CD4-positive, alpha-beta T cell (primary cell): ENCODE measurements at places on chromosomes 6 and 20. TPM values are rescaled to one million over a fixed set of nuclear protein-coding genes. Genes with fewer than 3 reads are reported as not detected.

Gene ARMC2
- 5.7 TPM for total RNA-seq

Gene IRF4
- 20.8 TPM for total RNA-seq

Gene PLCB4
- total RNA-seq = not detected

Gene SMLR1
- not detected for total RNA-seq

Gene RFX6
- not detected for total RNA-seq

Gene RPL10A
- total RNA-seq = 2,464 TPM

Gene SPATS1
- not detected for total RNA-seq

Gene PLAGL2
- 15.6 TPM for total RNA-seq

Gene CD93
- 1.1 TPM for total RNA-seq

Gene GNL1
- 151 TPM for total RNA-seq

Gene PPP1R16B
- 91.1 TPM for total RNA-seq

Gene ADGRF4
- total RNA-seq = not detected

Gene ATAT1
- 4.1 TPM for total RNA-seq

Gene FOXP4
- total RNA-seq = 3.7 TPM
